ENCODE measurements at places on chromosomes 11 and 22. TPM values are rescaled to one million over a fixed set of nuclear protein-coding genes. Genes with fewer than 3 reads are reported as not detected.

PDE2A gene
- 16.2 TPM for polyA plus RNA-seq

TRIM6 gene
- polyA plus RNA-seq = 59.6 TPM

KRTAP5-9 gene
- 0.46 TPM for polyA plus RNA-seq

CRYBB3 gene
- not detected for polyA plus RNA-seq

BDNF gene
- polyA plus RNA-seq = 1.4 TPM

RAC2 gene
- polyA plus RNA-seq = 7.3 TPM
